ENCODE measurements at places on chromosomes 11 and 22. TPM values are rescaled to one million over a fixed set of nuclear protein-coding genes. Genes with fewer than 3 reads are reported as not detected.

DNA sequence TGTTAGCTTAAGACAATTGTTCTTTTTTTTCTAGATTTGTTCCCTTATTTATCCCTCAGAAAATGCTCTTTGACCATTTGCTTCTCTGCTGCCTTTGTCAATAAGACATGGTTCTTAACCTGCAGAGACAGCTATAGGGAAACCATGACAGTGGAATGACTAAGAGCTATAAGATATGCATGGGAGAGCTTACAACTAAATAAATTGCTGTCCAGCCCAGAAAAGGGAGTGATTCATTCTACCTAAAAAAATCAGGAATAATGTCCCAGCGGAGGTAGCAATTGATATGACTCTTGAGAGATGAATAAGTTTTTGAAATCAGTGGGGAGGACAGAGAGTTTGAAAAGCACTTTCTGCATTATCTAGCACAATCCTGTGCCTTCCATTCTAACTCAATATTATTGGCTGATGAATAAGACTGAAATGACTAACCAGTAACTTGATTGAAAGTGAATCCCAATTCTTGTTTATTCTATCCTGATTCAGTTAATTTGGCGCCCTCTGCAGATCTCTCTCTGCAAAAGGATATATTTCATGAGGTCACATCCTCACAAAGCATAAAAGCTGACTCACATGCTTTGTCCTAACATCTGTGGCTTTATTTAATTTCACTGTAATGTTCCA is 680.5 kb upstream of the API5 start:
- no peak for DNase-seq

DNA sequence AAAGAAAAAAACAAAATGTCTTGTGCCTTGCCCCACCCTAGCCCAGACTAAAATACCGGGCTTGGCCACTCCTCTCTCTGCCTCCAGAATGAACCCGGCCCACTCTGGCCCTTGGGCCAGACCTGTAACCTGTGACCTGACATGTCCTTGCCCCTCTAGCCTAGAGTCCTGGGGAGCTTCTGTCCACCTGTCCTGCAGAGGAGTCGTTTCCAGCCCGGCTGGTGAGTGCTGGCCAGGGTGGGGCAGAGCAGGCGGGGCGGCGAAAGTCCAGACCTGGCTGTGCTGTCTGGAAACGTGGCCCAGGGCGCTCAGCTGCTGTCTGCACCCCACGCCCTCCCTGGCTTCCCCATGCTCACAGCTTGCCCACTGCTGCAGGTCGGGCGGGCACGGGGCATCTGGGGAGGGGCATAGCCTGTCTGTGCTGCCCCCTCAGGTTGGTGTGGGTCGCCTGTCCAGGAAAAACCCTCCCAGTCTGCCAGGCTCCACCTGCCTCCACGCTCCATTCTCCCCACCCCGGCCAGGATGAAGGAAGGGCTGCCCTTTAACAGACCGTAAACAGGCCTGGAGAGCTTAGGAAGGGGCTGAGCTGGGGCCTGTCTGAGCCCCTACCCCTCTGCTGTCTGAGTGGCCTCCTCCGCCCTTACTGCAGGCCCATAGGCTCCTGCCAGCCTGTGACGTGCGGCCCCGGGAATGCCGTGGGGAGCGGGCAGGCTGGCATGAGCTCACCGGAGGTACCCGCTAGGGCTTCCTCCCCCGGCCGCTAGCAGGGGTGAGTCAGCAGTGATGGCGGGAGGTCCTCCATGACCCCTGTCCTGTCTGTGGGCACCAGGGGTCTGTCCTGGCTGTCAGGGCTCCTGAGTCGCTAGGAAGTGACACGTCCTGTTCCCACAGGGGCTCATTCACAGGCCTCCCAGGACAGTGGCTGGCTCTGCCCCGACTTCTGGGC is 1.9 kb downstream of the CD151 start:
- DNase-seq: peak; percentile 87

- DNase-seq: no peak
Measured at GRCh38 chr11:86781546-86781945, 18.8 kb upstream of the PRSS23 start.

- no peak for DNase-seq
Measured at GRCh38 chr11:110973401-110973980, 261.3 kb upstream of the ARHGAP20 start.

- peak; percentile 87 for DNase-seq
Measured at GRCh38 chr11:35116245-35116644, 22.7 kb upstream of the CD44 start.

DNA sequence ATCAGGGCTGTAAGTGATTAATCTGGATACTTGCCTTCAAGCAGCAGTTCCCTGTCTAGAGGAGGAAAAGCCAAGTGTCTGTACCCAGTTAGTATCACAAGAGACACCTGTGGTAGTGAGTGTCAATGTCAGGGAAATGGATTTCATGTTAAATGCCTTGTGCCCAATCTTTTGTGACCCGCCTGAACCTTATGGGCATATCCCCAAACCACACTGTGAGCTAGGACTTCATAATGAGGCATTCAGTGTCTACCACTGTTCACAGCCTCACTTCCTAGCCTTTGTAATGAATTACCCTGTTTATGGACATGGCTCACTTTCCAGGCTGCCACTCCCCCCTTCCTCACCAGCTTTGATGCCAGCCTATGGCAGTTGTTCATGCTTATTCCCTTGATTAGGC is 125.1 kb downstream of the TRIM44 start:
- peak; percentile 64 for DNase-seq

DNA sequence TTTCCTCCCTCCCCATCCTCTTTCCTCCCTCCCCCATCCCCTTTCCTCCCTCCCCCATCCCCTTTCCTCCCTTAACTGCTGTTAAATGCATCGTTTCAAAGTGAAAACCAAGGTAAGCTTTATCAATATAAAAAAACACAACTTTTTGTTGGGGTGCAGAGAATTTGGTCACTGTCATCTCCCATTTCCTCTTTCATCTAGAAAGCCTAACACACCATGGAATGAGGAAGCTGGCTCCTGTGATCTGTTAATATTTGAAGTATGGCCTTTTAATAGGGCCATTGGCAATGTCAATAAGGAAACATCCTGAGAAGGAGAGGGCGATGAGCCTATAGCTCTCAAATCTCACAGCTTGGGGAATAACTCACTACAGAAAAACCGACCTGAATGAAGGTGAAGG is 7.0 kb downstream of the EXPH5 start:
- no peak for DNase-seq

GRCh38 chr11:47130543-47130942 is 46.1 kb downstream of the ARFGAP2 start:
- no peak for DNase-seq

DNA sequence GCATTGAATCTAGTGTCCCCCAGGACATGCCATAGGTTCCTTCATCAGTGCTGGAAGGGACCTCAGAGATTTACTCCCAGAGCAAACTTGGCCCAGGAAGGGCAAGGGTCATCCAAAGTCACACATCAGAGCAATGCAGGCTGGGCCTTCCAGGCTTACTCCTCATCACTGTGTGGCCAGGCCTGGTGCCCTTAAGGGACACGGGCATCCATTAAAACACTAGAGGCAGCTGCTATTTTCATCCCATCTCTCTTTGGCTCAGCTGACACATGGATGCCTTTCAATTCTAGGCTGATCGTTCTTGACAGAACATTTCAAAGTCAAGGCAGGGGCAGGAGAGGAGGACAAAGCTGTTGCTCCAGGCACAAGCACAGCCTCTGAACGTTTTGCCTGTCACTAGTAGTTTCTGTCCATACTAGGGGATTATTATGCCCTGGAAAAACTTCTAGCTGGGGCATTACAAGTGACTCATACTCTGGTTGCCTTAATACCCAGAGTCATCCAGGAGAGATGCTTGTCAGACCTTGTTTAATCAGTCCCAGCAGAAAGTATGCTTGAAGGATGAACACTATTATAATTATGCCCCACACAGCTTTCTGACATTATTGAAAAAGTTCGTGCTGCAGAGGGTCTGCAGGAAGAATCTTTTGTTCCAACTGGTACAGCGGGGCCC is 240.3 kb downstream of the TENM4 start:
- DNase-seq: peak; percentile 33

- DNase-seq: no peak
Measured at GRCh38 chr22:42528591-42529307, 9.2 kb upstream of the RRP7A start.

DNA sequence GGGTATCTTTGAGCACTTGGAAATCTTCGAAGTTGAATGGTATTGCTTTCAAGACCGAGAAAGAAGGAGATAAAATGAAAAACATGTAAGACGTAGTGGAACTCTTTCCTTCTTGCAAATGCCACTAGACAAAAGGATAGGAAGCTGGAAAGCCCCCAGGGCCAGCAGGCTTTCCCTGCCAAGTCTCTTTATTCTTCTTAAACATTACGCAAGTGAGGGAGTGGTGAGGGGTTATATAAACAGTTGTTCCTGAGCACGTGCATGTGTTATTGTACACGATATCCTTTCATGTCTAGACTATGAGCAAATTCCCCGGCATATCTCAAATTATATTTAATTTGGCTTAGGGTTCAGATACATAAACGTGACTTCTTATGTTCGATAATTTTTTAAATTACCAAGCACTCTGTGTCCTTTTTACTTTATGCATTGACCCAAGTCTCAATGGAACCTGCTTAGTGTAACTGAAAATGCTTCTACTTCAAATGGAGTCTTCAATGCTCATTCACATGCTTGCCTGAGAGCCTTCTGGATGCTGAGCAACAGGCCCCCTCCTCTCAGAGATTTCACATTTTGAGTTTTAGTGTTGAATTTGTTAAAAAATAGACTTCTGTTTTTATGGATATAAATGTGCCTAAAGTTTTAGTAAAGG is 59.0 kb downstream of the PPP2R1B start:
- peak; percentile 77 for DNase-seq

DNA sequence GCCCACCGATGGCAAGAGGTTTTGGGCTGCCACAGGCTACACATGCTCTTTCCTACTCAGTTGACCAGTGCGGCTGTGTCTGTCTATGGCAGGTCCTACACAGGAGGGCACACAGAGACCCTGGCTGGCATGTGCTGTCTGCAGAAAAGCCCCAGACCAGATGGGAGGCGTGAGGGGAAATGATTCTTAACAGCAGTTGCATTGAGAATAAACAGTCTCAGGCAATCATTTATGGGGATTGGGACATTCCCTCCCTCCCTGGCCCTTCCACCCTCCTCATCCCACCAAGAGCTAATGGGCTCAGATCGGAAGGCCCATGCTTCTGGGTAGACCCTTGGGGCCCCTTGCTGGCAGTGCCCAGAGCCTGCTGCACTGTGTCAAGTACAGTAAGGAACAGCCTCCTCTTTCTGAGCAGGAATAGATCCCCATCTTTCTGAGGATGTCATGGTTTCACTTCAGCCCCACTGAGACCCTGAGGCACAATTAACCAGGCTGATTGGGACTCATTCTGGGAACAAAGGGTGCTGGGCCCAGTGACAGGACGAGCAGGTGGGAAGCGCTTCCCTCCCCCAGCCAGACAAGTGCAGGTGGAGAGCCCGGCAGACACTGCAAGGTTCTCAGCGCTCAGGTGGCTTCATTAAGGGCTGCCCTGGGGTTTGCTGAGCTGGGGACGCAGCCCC is 28.3 kb downstream of the TSPAN18 start:
- DNase-seq: no peak

The PRR33 gene
- not detected for total RNA-seq

The ARHGAP20 gene
- 0.24 TPM for total RNA-seq

The TRIM29 gene
- not detected for total RNA-seq

The PPME1 gene
- 63.8 TPM for total RNA-seq

The RHOD gene
- 3.1 TPM for total RNA-seq

Measured in RPMI7951 (cell line).